CD4-positive, alpha-beta T cell treated with Interleukin-1 beta for 1 hour (primary cell): ENCODE measurements at places on chromosomes 7 and 10.

DNA sequence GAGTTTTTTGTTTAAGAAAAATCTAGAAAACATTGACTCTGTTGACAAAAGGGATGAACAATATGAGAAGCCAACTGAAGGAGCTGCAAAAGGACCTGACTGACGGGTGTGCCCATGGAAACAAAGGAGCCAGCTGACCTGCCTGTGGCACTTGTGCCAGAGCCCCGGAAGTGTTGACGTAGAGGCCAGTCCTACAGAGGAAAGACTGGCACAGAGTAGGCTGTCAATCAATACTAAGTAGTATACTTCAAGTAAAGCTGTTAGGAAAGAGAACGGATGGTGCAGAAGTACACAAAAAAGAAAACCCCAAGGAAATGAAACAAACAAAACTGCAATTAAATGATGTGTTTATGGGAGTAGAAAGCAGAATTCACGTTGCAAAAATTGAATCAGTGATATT lies 19.0 kb upstream of the ABI1 start:
- no peak for DNase-seq

DNA sequence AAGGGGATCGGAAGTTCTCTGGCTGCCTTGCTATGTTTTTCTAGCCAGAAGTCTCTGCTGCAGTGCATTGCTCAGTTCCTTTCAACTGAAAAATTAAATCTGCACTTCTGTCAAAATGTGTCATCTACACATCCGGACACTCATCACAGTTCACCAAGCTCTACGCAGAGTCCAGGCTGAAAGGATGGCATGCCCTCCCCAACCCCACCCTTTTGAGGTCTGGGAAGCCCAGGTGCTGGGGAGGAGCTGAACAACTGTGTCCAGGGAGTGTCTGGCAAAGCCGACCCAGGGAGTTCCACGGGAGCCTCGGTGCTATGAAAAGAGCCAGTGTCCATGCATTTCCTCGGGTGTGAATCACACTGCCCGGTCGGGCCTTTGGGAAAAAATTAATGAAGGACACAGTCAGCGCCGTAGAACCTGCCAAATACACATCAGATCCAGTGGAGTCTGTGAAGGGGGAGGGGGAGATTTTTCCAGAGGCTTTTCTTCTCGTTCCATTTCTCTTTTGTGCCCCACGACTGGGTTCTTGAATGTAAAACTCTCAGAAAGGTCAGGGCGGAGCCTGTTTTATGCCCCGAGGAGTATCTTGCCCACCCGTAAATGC lies 757 bp upstream of the PALS2 start:
- peak; percentile 26 for DNase-seq

- DNase-seq = no peak
These were observed 216.6 kb upstream of the YAE1 start for GRCh38 chr7:39349452-39350123.

DNA sequence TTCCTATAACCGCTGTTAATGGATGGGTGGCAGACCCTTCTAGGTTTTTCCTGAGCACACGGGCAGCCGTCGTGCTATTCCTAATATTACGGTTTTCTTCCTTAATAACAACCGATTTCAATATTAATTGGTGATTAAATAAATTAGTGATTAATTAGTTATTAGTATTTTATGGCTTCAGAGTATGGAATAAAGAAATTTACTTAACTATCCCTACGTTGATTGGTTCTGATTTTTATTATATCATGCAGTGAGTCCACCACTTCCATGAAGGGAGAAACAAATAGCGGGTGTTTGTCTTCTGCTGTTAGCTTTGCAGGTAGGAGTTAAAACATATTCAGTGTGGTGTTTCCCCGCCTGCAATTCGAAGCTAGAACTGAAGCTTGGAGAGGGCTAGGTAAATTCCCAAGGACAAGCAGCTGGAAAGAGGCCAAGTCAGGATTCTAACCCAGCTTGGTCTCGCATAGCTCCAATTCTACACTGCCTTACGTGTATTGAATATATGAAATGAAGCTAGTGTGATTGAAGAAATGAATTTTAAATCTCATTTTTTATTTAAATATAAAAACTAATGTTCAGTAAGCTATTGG lies 928 bp upstream of the CSTF2T start:
- DNase-seq = no peak

- no peak for DNase-seq
These were observed 25.5 kb upstream of the BAG3 start for GRCh38 chr10:119625570-119626280.

DNA sequence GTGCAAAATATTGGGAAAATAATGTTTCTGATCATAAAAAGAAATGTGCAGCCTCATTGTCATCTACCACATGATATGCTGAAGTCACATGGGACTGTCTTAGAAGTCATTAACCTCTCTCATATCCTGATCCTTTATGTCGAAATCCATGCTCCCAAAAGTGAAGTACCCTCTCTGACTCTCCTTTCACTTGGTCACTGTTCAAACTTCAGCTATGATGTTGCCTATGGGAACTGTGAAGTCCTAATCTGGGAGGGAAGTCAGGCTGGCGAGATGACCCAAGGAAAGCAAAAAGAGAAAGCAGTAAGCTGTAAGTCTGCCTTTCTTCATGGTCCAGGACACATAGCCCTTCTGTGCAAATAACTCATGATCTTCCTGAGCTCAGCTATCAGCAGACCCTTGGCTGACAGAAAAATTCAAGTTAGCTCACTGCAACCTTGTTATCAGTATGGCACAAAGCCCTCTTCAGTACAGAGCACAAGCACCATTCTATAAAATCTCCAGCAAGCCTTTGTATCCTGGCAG lies 29.5 kb downstream of the WASL start:
- DNase-seq = no peak

DNA sequence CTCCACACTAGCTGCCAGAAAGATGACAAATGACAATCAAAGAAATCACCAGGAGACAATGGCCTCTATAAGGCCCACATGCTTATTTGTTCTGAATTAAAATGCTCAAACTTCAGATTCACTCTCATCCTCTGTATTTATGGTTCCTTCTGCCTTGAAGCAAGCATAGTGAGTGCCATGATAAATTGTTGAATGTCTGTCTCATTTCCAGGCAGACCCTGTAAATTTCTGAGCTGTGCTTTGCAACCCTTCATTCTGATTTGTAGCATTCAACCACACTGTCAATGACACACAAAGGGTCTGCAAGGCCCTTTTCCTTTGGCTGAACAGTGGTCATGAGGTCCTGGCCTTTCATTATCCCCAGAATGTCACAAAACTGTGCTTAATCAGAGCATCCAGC lies 506.6 kb upstream of the GHITM start:
- DNase-seq = no peak

DNA sequence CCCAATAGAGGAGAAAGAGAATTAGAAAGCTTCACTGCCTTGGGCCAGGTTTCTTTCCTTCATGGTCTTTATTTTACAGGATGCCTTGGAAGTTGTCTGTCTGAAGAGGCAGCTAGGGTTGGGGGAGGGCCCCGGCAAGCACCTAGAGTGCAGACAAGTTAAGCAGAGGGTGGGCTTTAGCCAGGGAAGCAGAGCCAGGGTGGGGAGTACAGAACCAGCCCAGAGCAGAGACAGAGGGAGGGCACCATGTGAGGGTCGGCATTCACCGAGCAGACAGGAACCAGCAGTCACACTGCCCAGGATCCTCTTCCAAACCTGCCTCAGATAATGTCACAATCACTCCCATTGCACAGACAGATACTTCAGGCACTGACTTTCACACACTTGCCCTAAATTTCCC lies 75.9 kb downstream of the ADARB2 start:
- no peak for DNase-seq

DNA sequence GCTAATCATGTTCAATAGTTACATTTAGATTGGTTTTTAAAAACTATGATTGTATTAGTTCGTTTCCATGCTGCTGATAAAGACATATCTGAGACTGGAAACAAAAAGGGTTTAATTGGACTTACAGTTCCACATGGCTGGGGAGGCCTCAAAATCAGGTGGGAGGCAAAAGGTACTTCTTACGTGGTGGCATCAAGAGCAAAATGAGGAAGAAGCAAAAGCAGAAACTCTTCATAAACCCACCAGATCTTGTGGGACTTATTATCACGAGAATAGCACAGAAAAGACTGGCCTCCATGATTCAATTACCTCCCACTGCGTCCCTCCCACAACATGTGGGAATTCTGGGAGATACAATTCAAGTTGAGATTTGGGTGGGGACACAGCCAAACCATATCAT lies 34.1 kb upstream of the CC2D2B start:
- no peak for DNase-seq

DNA sequence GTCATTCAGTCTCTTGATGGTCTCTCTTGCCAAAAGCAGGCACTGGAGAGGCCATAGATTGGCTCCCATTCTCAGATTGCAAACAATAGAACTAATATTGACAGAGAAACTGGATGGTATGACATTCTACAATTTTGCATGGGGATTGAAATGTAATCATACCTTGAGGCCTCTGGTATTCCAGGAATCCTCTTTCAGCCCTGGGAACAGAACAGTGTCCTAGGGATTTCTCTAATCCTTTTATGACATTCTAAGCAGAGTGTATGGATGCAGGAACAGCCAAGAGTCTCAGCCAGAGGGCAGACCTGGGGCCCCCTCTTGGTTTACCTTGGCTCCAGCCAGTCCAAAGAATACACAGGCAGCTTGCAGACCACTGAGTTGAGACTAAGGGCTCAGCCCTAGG lies 206.4 kb downstream of the KCNMA1 start:
- no peak for DNase-seq

- DNase-seq = no peak
These were observed 78.6 kb upstream of the PITRM1 start for GRCh38 chr10:3251172-3251571.

DNA sequence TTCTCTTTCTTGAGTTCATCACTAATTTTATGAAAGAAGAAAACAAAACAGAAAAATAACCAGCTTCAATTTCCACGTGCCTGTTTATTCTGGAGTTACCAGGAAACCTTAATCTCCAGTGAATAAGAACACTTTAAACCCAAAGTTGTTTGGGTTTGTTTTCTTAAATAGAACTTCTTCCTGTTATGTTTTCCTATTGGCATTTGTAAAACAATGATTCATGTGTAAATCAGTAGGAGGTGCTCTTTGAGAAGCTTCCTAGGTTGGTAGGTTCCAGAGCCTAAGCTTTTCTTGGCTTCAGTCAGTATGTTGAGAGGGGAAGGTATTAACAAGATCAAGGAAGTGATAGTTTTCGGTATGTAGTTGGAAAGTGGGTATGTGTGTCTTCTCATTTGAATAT lies 119.0 kb downstream of the BICC1 start:
- no peak for DNase-seq

- DNase-seq = peak; percentile 33
These were observed 2.7 kb downstream of the IGFBP1 start for GRCh38 chr7:45890902-45891461.

- no peak for DNase-seq
These were observed 3.1 kb upstream of the LDB3 start for GRCh38 chr10:86665218-86665607.

DNA sequence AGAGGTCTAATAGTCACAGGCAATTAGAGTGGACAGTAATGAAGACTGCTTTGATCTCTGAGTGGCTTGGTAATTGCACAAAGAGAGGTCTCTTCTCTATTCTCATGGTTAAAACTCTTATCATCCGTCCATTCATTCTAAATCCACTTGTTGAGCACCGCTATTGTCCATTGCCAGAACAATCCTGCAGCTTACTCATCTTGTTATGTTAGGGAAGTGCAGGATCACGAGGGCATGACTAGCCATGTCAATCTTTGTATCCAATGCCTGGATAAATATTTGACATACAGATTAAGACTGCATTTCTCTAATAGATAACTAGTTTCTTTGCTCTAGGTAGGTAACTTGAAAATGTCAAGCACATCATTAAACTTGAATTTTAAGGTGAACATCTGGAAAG lies 14.9 kb downstream of the SFTPD start:
- DNase-seq = no peak

DNA sequence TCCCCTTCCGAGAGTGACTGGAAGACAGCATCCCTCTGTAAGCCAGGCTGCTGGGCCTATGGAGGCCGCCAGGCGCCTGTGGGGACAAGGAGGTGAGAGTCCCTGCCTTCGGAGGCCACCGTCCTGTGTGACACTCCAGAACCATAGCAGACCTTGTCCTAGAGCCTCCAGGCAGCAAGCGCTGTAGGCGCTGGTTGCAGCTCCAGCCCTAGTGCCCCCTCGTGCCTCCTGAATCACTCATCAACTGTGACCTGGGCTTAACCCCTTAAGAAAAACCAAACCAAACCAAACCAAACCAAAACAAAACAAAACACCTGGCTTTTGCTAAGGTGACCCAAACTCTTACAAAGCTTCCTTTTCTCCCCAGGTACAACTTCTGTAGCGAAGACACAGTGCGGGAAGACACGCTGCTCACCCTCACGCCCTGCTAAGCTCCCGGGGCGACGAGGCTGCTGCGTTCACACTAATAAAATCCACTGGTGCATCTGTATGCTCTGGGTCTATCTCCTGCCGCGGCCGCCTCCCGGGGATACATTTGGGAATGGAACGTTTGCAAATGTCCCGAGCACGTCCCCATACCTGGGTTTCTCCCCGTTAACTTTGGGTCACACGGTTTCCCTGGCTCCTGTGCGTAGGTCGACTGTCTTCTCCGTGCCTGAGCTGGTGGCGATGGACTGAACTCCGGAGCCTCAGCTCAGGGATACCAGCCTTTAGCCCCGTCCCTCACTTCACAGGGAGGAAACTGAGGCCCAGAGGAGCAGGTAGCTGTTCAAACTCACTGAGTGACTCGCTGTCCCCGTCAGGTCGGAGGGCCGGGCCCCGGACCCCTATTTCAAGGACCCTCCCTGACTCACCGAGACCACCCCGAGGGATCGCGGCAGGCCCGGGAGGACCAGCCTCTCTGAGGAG lies 11.8 kb upstream of the PNLIPRP2 start:
- no peak for DNase-seq

- DNase-seq = no peak
These were observed 26.8 kb downstream of the FRMPD2 start for GRCh38 chr10:48247680-48248079.

DNA sequence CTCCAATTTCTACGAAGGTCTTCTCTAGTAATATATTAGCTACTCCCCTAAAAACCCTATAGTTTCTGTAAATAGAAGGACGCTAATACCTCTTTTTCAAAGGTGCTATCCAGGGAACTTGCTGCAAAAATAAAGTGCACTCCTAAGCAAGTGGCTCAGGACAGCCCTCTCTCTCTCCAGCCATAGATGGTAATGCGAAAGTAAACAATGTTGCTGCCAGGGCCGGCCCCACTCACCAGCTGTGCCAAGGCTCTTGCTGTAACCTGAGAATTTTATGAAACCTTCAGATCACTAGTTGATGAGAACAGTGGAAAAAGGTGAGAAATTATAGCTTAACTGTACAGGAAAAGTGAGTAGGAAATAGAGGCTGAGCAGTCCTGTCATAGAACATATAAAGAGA lies 10.9 kb upstream of the TAS2R39 start:
- no peak for DNase-seq

GRCh38 chr10:102395400-102396316 lies at the start of gene NFKB2:
Gene NFKB2, plus strand, starts transcription at chr10:102395705. Its CDS starts 255 bp downstream, at chr10:102395960.
- peak; percentile 95 for DNase-seq

GRCh38 chr10:129756912-129757901 lies 206.9 kb downstream of the EBF3 start:
- DNase-seq = no peak

DNA sequence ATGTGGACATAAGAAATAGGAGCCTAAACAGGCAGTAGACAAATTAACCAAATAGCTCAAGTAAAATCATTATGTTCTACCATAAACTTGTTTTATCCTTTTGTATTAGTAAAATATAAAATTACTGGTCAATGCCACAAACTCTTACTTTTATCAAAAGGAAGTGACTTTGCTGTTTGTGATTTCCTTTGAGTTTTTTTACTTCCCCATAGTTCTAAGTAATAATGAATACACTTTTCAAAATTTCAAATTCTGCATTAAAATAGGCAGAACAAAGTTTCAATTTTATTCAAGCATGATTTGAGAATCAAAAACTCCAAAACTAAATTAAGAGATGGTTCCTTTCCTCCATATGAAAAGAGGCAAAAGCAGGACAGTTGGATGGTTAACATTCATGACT lies 139.7 kb upstream of the ABCB5 start:
- no peak for DNase-seq
